ENCODE measurements at places on chromosomes 7 and 10. TPM values are rescaled to one million over a fixed set of nuclear protein-coding genes. Genes with fewer than 3 reads are reported as not detected.

GRCh38 chr10:78620985-78621799 is 447.6 kb upstream of the ZMIZ1 start:
- DNase-seq: no peak

GRCh38 chr10:102450374-102451104 is 804 bp downstream of the C10orf95 start:
- peak; percentile 55 for DNase-seq

- DNase-seq: no peak
Measured at GRCh38 chr7:36191292-36191920, 38.4 kb downstream of the EEPD1 start.

The MUC3A gene
- 0.17 TPM for total RNA-seq

The DEPP1 gene
- 0.60 TPM for total RNA-seq

- no peak for DNase-seq
Measured at GRCh38 chr7:142275028-142275427, 17.2 kb upstream of the PRSS58 start.

DNA sequence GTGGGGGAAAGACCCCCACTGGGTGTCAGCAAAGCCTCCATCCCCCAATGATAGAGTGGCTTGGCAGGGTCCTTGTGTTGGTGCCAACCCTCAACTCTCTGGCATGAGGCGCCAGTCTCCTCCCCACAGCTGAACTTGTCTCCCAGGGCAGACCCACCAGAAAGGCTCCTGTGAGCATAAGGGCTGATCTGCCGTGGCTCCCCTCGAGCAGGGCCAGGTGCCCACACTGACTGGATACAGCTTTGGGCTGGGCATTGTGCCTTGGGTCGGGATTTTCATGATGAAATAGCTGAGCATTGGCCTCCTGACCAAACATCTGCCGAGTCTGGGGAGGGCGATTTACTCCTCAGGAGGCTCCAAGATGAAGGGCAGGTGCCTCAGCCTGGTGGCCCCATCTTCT is 68.1 kb upstream of the NPTX2 start:
- DNase-seq: no peak

The MRC1 gene
- total RNA-seq: not detected

The CH25H gene
- not detected for total RNA-seq

GRCh38 chr7:96179837-96180236 is 142.1 kb downstream of the SLC25A13 start:
- DNase-seq: no peak

The NEUROG3 gene
- not detected for total RNA-seq

- peak; percentile 7 for DNase-seq
Measured at GRCh38 chr10:119973281-119973680, 80.8 kb downstream of the SEC23IP start.

DNA sequence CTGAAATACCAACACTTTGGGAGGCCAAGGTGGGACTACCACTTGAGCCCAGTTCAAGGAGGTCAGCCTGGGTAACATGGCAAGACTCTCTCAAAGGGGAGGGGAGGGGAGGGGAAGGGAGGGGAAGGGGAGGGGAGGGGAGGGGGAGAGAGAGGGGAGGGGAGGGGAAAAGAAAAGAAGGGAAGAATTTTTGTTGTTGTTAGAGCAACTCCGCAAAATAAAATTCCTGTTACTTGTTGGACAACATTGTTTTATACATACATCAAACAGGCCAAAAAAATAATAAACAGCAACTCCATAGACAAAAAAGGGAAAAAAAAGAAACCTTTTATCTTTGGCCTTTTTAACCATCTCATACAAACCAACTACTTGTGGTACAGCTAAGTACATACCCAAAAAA is 57.3 kb upstream of the TRIM24 start:
- DNase-seq: no peak

- DNase-seq: no peak
Measured at GRCh38 chr10:80708185-80708584, 170.5 kb downstream of the SH2D4B start.
